ENCODE measurements at places on chromosomes 12 and 14.

DNA sequence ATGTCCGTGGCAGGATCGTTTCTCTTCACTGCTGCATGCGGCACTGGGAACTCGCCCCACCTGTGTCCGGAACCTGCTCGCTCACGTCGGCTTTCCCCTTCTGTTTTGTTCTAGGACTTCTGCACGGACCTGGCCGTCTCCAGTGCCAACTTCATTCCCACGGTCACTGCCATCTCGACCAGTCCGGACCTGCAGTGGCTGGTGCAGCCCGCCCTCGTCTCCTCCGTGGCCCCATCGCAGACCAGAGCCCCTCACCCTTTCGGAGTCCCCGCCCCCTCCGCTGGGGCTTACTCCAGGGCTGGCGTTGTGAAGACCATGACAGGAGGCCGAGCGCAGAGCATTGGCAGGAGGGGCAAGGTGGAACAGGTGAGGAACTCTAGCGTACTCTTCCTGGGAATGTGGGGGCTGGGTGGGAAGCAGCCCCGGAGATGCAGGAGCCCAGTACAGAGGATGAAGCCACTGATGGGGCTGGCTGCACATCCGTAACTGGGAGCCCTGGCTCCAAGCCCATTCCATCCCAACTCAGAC lies 1.2 kb downstream of the FOS start:
- DNase-seq: no peak

GRCh38 chr14:68539789-68540188 lies 253.1 kb downstream of the ZFP36L1 start:
- DNase-seq: no peak

DNA sequence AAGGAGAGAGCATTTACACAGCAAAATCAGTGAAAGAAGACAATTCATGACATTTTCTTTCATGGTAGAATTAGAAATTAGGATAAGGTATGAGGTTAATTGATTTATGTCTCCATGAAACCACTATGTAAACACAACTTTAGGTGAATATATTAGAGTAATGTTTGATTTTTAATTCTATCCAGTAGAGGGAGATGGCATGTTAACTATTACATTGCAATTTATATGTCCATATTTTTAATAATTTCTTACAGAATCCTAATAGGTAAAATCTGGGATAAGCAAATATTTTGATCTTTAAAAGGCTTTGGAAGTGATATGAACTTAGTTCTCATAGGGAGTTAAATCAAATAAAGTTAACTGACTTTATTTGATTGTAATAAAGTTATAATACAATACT lies 373.4 kb upstream of the PDE3A start:
- DNase-seq: no peak

GRCh38 chr14:76104802-76105355 lies 46.8 kb upstream of the GPATCH2L start:
- DNase-seq: no peak
